ENCODE measurements at places on chromosomes 3 and 15.

DNA sequence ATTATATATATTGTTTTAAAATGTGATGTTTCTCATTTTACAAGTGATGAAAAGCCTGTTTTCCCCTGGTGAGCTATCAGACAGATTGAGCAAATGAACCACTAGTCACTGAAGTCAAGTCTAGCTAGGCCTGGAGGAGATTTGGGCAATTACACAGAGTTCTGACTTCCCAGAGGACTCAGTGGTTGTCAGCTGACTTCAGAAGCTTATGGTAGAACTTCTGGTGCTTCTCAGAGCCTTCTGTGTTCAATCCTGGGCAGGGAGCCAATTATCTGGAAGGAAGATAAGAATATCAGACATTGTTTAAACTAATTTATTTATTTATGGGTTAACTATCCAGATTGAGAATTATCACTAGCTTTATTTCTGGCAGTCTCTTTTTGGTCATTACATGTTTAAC lies 37.7 kb upstream of the NAALADL2 start:
- DNase-seq: peak; percentile 6

DNA sequence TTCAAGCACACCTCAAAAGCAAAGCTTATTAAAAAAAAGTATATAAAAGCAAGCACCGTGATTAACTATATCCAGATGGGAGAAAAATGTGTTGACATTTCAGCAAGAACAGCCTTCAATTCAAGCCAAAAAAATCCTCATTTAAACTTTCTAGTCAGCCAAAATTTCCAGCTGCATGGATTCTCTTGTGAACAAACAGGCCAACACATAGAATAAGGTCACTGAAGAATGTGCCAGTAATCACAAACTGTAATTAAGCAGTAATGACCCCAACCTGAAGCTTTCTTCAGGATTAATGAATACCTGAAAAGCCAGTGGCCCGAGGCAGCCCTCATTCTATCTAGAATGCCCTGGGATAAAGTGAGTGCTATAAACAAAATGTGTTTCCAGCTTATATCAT lies 130.7 kb upstream of the KCNMB2 start:
- peak; percentile 77 for DNase-seq

DNA sequence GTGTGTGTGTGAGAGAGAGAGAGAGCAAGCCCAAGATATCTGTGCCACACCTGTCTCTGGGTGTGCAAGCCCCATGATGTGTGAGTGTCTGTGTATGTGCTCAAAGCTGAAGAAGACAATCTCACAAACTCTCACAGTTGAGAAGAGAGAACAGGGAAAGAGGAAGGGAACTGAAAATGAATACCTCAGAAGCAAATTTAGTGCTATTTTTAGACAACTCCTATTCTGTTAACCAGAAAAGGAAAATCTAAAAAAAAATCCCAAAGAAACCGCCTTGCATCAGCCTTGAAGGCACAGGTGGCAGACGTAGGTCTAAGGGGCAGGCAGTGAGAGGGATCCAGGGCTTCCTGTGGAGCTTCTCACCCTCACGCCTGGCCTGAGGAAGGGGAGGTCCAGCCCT lies 47.8 kb downstream of the ATP2B2 start:
- no peak for DNase-seq

DNA sequence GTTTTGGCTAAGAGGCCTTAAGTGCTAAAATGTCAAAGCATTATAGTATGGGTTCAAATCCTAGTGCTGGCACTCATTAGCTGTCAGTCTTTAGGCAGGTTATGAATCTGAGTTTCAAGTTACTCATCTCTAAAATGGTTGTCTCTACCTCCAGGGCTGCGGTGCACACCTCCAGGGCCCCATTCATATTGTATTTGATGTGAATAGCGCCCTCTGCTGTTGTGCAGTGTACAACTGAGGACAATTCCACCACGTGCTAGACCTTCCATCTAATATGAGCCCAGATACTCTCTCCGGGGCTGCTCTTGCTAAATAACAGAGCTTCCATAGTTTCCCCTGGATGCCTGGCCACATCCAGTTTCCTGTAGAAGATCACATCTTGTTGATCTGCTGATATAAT lies 54.3 kb downstream of the OXNAD1 start:
- DNase-seq: no peak
